Activated naive CD4-positive, alpha-beta T cell treated with anti-CD3 and anti-CD28 coated beads for 36 hours (primary cell): ENCODE measurements at places on chromosomes 3 and 15. TPM values are rescaled to one million over a fixed set of nuclear protein-coding genes. Genes with fewer than 3 reads are reported as not detected.

DNA sequence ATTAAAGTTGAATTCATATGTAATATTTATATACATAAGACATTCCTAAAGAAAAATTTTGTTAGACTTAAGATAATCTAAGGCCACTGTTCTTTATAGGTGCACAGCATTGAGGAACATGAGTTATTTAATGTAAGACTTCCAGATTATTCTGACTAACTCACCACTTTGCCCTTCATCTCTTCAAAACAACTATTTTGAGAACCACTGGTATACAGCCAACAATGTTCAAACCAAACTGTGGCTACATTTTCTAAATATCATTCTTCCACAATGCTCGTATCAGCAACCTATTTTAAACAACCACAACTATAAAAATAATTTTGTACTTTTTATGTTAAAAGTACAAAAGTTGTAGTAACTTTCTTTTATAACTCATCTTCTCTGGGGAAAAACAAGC lies 199.8 kb upstream of the ALCAM start:
- H3K27me3 ChIP-seq: no peaks in the 10 kb centered on the region
- H3K27ac ChIP-seq: no peak overlapping the region
- no peak for DNase-seq
- no peak overlapping the region for H3K4me3 ChIP-seq

DNA sequence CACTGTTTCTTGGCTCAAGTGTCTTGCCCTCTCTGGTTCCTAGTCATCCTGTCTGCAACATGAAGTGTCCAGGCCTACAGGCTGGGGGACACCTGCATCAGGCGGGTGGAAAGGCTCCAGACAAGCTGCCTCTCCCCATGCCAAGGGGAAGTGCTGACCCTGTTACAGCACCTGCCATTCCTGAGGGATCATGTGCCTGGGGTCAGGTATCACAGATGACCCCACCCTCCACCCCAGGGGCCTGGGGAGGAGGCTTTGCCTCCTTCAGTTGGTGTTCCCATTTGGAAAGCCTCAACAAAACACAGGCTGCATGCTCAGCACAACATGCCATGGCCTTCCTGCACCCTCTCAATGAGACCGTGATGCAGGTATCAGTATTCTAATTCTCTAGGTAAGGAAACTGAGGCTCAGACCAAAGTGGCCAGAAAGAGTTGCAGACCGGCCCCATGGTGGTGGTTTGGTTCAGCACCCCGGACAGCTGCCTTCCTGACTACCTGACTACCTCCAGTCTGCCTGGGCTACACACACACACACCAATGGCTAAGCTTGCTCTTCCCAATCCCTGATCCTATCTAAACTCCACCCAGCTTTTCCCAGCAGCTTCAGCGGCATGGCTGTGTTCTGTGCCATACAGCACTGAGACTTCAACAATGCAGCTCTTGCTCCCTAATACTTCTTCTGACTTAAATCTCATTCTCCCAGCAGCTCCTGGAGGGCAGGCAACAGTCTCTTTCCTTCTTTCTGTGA lies 69.7 kb upstream of the LINGO1 start:
- H3K4me3 ChIP-seq: no peak overlapping the region
- no peaks in the 10 kb centered on the region for H3K36me3 ChIP-seq
- no peaks in the 10 kb centered on the region for H3K4me1 ChIP-seq
- no peak overlapping the region for H3K27ac ChIP-seq
- DNase-seq: peak; percentile 48

DNA sequence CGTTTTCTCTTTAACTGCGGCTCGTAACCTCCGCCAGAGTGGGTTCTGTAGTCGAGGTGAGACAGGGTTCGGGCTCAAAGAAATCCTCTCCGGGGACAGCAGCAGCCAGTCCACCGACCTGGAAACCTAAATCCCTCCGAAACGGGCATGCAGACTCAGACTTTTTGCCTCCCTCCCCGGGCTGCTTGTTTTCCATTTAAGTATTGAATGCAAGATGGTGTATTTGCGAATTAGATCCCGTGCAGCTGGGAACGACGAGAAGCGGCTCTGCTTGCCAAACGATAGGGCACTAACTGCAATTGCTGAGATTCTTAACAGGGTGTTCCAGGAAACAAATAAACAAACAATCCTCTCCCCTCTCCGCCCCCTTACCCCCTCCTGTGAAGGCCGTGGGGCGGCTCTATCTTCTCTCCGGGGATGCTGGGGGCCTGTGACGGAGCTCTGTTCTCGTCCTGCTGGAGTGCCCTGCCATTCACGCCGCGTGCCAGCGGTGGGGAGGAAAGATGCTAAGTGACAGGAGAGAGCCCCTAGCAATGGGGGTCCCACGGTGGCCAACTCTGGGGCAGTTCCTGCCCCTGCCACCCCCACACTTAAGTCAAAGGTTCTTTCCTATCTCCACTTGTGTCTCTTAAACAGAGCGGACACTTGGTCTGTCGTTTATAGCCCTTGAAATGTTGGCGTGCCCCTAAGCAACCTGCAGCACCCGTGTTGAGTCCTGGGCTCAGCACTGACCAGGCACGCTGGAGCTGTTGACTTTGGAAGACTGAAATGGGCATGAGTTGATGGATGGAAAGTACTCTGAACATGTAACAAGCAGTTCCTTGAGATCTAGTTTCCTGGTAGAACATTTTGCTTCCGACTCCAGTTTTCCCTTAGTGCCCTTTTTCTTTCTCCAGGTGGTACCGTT lies 1.3 kb upstream of the ETV5 start:
- H3K4me3 ChIP-seq: peak overlapping the region; percentile 78
- peaks cover 30% of the 10 kb centered on the region for H3K4me1 ChIP-seq
- H3K36me3 ChIP-seq: no peaks in the 10 kb centered on the region
- peaks cover 77% of the 10 kb centered on the region for H3K27me3 ChIP-seq

DIS3L gene
- 24.6 TPM for total RNA-seq

- peaks cover 10% of the 10 kb centered on the region for H3K4me1 ChIP-seq
- no peaks in the 10 kb centered on the region for H3K27me3 ChIP-seq
- H3K36me3 ChIP-seq: peaks cover 18% of the 10 kb centered on the region
These were observed 29.9 kb downstream of the ACKR4 start for GRCh38 chr3:132626955-132627354.

GRCh38 chr3:62872318-62872717 lies 2.9 kb downstream of the CADPS start:
- peaks cover 47% of the 10 kb centered on the region for H3K27me3 ChIP-seq
- no peaks in the 10 kb centered on the region for H3K36me3 ChIP-seq
- no peak overlapping the region for H3K4me3 ChIP-seq
- no peak for DNase-seq
- H3K27ac ChIP-seq: no peak overlapping the region
- no peaks in the 10 kb centered on the region for H3K4me1 ChIP-seq

GRK7 gene
- total RNA-seq: not detected

DNA sequence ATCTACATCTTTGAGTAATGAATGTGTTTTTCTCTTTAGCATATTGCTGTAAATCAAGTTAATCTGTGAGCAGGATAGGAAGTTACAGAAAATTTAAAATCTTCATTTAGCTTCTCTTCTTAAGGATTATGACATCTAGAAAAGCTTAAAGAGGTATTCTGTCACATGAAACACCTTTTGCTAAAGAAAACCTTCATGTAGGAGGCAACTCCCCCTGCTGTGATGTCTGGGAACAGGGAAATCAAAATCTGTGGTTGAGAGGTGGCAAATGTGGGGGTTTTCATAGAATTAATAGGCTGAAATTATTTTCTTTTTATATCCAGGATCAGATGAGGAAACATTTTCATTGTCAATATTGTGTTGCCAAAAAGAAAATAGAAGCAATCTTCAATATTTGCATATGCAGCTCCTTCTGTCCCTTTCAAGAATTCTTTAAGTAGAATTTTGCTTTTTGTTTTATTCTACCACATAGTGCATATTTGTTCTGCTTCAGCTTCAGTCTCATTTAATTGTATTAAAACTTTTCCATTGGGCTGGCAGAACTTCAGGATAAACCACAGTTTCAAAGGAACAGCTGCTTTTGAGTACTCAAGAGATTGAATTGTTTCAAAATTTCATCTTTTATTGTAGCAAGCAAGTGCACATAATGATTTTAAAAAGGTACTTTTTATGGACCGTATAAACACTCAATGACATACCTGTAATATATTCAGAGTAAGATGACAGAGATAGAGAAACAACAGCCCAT lies 128.4 kb downstream of the RAP2B start:
- no peaks in the 10 kb centered on the region for H3K36me3 ChIP-seq
- no peak overlapping the region for H3K4me3 ChIP-seq
- peaks cover 47% of the 10 kb centered on the region for H3K4me1 ChIP-seq
- H3K27ac ChIP-seq: no peak overlapping the region
- peak; percentile 39 for DNase-seq
- H3K27me3 ChIP-seq: no peaks in the 10 kb centered on the region

- H3K27ac ChIP-seq: no peak overlapping the region
- H3K4me1 ChIP-seq: no peaks in the 10 kb centered on the region
- H3K36me3 ChIP-seq: no peaks in the 10 kb centered on the region
- no peak for DNase-seq
- no peaks in the 10 kb centered on the region for H3K27me3 ChIP-seq
These were observed 623.7 kb downstream of the GRM7 start for GRCh38 chr3:7484636-7485035.

DNA sequence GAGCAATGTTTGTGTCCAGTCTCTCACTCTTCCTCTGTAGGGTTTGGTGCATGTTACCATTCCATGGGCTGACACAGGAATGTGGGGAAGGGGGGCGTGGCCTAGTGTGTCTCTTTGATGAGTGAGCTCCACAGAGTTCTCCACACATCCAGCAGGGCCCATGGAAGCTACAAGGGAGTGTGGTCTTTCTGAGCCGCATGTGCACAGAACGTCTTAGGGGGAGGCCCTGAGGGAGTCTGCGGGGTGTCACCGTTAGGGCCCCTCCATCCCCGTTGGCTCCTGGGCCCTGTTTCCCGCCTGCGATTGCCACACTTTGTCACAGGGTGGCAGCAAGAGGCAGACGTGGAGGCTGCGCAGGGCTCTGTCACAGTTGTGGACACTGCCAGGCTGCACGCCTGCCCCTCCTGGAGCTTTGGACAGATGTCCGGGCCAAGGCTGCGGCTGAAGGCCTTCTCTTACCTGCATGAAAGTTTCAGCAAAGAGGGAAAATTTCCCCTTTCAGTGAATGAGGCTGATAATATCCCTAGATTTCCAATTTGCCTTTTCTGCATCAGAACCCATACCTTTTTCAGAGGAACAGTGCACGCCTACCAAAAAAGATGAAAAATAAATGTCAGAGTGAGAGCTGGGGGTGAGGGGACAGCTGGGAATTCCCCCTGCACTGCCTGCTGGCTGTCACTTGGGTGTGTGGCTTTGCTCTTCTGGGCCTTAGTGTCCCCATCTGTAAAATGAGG lies 24.3 kb downstream of the CACNA2D3 start:
- H3K27me3 ChIP-seq: peaks cover 14% of the 10 kb centered on the region
- H3K27ac ChIP-seq: no peak overlapping the region
- no peaks in the 10 kb centered on the region for H3K4me1 ChIP-seq
- DNase-seq: peak; percentile 19
- H3K36me3 ChIP-seq: no peaks in the 10 kb centered on the region

- H3K36me3 ChIP-seq: no peaks in the 10 kb centered on the region
- no peaks in the 10 kb centered on the region for H3K4me1 ChIP-seq
- DNase-seq: no peak
- H3K27me3 ChIP-seq: no peaks in the 10 kb centered on the region
- H3K4me3 ChIP-seq: no peak overlapping the region
These were observed 87.9 kb downstream of the WDR72 start for GRCh38 chr15:53671545-53671944.

- no peaks in the 10 kb centered on the region for H3K36me3 ChIP-seq
- no peak overlapping the region for H3K4me3 ChIP-seq
- H3K27me3 ChIP-seq: no peaks in the 10 kb centered on the region
These were observed 27.2 kb upstream of the SLC6A6 start for GRCh38 chr3:14375192-14375591.

C3orf22 gene
- not detected for total RNA-seq

CCR1 gene
- total RNA-seq: not detected

DNA sequence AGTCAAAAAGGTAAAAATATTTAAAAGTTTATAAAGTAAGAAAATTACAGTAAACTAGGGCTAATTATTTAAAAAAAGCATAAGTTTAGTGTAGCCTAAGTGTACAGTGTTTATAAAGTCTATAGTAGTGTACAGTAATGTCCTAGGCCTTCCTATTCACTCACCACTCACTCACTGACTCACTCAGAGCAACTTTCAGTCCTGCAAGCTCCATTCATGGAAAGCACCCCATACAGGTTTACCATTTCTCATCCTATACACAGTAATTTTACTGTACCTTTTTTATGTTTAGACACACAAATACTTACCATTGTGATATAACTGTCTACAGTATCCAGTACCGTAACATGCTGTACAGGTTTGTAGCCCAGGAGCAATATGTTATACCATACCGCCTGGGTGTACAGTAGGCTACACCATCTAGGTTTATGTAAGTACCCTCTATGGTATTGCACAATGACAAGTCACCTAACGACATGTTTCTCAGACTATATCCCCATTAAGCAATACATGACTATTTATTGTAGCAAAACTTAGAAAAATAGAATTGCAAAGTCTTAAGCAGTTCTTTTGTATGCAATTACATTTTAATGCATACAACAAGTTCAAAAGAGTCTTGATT lies 19.5 kb downstream of the AVEN start:
- peaks cover 14% of the 10 kb centered on the region for H3K4me1 ChIP-seq
- H3K27me3 ChIP-seq: no peaks in the 10 kb centered on the region
- DNase-seq: no peak
- H3K4me3 ChIP-seq: no peak overlapping the region

DNA sequence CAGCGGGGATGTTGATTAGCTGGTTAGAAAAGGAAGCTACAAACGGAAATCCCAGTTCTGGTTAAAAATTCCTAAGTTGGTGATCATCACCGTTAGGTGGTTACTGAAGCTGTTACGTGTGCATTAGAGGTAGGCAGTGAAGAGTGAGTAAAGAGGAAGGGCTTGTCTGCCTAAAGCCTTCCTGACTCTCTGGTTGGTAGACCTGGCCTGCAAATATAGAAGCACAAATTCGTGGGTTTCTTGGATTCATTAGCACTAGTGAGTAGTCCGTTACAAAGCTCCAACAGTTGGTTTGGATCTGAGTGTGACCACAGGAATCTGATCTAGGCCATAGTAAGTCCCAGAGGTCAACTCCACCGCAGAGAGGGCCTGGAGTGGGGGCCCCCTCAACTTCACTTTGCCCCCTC lies 174.0 kb upstream of the TP63 start:
- no peak overlapping the region for H3K4me3 ChIP-seq
- no peaks in the 10 kb centered on the region for H3K36me3 ChIP-seq
- no peak overlapping the region for H3K27ac ChIP-seq
- H3K4me1 ChIP-seq: no peaks in the 10 kb centered on the region
- H3K27me3 ChIP-seq: no peaks in the 10 kb centered on the region
- DNase-seq: no peak

- peaks cover 3% of the 10 kb centered on the region for H3K4me1 ChIP-seq
- no peak overlapping the region for H3K4me3 ChIP-seq
- H3K36me3 ChIP-seq: no peaks in the 10 kb centered on the region
- no peak overlapping the region for H3K27ac ChIP-seq
- H3K27me3 ChIP-seq: no peaks in the 10 kb centered on the region
These were observed 61.3 kb downstream of the ZDHHC19 start for GRCh38 chr3:196149831-196150301.

OR5K2 gene
- not detected for total RNA-seq
